NCI-H82 (cell line): ENCODE measurements at places on chromosomes 1 and 21.

DNA sequence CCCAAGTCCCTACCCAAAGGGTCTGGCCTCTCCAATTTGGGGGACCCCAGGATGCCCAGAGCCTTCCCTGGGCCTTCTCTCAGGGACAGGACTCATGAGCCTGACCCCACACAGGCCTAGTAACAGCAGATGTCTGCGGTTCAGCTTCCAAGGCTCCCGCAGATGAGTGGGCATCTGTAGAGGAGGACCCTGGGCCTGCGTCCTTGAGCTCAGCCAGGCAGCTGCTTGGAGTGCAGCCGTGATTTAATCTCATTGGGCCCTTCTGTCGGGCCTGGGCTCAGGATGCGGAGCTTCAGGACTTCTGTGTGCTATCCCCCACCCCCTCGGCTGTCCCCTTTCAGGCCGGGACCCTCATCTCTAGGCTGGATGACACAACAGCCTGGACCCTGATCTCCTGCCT lies 35.4 kb downstream of the IGSF21 start:
- DNase-seq: peak; percentile 96

GRCh38 chr1:213987927-213988506 lies at the start of gene PROX1:
TSS of gene PROX1 (plus strand) at chr1:213987973. CDS start at chr1:213996536, 8,563 bp downstream.
- DNase-seq: peak; percentile 99

- DNase-seq: no peak
These were observed 21.9 kb upstream of the IVNS1ABP start for GRCh38 chr1:185338719-185339622.

DNA sequence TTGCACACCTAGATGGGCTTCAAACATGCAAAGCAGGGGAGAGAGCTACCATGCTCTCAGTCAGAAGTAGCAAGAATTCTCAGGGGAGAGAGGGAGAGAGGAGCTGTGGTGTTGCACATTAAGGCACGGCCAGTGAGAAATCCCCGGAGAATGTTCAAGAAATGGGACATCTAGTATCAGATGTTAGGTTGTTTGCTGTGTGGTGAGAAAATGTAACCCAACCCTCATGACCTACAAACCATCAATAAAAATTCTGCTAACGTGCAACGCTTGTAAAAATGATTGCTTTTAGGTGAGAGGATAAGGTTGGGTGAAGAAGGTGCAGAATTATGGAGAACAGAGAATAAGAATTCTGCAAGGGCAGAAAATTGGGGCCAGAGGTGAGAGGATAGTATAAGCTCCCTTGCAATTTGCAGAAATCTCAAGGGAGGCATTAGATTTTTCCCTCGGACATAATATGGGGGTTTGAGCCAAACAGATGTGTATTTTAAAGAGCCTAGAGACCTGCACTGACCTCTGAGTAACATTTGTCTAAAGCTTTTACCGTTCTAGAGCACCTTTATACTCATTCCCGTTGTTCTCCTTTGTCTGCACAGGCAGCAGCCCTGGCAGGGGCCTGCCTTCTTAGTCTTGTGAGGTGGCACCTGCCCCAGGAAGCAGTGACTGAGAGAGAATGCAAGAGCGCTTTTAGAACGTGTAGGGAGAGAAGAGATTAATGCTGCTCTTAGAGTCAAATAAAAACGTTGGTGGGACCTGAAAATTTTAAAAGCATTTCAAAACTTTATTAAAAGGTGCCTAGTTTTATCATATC lies 25.4 kb upstream of the KIAA0040 start:
- no peak for DNase-seq

GRCh38 chr1:200981278-200981677 lies 42.2 kb downstream of the KIF21B start:
- no peak for DNase-seq

DNA sequence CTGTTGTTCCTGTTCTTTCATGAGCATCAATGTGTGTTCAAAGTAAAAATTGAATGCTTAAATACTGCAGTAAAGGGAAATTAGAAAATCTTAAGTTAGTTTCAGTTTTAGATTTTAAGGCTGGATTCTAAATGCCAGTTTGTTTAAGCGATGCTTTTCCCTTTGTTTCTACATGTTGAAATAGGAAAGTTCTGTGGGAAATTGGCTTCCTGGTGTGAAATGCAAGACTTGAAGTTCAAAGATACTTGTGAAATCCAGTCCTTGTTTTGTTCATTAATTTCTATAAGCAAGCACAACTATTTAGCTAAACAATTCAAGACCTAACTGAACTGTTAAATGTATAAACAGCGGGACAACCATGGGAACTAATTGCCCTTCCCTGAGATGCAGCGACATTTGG lies 149.1 kb downstream of the LYPLAL1 start:
- DNase-seq: no peak

GRCh38 chr1:226482975-226483700 lies 65.4 kb upstream of the STUM start:
- DNase-seq: peak; percentile 99

GRCh38 chr1:44237721-44238457 lies 24.6 kb downstream of the DMAP1 start:
- DNase-seq: peak; percentile 96

- DNase-seq: no peak
These were observed 242.4 kb upstream of the CSF3R start for GRCh38 chr1:36725151-36725550.

DNA sequence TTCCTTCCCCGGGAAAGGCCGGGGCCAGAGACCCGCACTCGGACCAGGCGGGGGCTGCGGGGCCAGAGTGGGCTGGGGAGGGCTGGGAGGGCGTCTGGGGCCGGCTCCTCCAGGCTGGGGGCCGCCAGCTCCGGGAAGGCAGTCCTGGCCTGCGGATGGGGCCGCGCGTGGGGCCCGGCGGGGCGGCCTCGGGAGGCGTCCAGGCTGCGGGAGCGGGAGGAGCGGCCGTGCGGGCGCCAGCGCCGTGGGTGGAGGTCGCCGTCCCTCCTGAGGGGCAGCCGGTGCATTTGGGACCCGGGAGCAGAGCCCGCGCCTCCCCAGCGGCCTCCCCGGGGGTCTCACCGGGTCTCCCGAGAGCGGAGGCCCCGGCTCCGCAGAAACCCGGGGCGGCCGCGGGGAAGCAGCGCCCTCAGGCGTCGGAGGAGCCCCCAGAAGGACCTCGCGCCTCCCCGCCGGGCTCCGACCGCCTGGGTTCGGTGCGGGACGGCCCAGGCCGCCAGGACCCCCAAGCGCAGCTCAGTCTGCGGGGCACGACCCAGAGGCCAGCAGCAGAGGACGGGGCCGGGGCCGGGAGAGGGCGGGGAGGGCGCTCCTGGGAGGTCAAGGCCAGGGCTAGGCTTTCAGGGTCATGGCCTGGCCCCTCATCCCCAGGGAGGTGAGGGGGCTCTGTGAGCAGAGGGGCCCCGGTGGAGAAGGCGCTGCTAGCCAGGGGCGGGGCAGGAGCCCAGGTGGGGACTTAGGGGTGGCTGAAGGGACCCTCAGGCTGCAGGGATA lies 7.2 kb upstream of the SLX9 start:
- DNase-seq: peak; percentile 23

- DNase-seq: no peak
These were observed 4.1 kb downstream of the ZC3H12A start for GRCh38 chr1:37478451-37478881.

- peak; percentile 79 for DNase-seq
These were observed 1.0 kb downstream of the NCDN start for GRCh38 chr1:35558374-35559316.

DNA sequence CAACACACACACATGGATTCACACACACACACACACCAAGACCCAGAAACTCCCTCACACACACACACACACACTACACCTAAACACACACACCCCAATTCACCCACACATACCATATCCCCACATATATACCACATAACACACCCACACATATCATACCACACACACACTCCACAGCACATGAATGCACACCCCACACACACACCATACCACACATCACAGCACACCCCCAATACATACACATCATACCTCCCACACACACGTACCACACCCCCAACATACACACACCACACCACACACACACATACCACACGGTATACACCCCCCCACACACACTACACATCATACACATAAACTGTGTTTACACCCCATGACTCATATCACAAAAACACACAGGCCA lies 80.0 kb downstream of the DMRTB1 start:
- DNase-seq: no peak

- DNase-seq: no peak
These were observed 319.5 kb downstream of the PRDM2 start for GRCh38 chr1:14019461-14019860.

DNA sequence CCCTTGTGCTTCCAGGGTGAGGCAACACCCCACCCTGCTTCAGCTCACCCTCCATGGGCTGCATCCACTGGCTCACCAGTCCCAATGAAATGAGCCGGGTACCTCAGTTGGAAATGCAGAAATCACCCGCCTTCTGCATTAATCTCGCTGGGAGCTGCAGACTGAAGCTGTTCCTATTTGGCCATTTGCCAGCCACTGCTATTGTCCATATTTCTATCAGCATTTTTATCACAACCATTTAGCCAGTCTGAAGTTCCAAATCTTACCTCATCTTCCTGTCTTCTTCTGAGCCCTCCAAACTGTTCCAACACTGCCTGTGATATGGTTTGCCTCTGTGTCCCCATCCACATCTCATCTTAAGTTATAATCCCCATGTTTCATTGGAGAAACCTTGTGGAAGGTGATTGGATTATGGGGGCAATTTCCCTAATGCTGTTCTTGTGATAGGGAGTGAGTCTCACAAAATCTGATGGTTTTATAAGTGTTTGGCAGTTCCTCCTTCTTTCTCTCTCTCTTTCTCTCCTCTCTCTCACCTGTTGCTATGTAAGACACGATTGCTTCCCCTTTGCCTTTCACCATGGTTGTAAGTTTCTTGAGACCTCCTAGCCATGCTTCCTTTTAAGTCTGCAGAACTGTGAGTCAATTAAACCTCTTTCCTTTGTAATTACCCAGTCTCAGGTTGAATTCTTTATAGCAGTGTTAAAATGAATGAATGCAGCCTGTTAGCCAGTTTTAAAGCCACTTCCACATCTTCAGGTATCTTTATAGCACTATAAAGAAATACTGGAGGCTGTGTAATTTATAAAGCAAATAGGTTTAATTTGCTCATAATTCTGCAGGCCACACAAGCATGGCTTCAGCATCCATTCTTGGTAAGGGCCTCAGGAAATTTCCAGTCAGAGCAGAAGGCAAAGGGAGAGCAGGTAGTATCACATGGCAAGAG lies 203.5 kb downstream of the FCRL5 start:
- DNase-seq: peak; percentile 51

DNA sequence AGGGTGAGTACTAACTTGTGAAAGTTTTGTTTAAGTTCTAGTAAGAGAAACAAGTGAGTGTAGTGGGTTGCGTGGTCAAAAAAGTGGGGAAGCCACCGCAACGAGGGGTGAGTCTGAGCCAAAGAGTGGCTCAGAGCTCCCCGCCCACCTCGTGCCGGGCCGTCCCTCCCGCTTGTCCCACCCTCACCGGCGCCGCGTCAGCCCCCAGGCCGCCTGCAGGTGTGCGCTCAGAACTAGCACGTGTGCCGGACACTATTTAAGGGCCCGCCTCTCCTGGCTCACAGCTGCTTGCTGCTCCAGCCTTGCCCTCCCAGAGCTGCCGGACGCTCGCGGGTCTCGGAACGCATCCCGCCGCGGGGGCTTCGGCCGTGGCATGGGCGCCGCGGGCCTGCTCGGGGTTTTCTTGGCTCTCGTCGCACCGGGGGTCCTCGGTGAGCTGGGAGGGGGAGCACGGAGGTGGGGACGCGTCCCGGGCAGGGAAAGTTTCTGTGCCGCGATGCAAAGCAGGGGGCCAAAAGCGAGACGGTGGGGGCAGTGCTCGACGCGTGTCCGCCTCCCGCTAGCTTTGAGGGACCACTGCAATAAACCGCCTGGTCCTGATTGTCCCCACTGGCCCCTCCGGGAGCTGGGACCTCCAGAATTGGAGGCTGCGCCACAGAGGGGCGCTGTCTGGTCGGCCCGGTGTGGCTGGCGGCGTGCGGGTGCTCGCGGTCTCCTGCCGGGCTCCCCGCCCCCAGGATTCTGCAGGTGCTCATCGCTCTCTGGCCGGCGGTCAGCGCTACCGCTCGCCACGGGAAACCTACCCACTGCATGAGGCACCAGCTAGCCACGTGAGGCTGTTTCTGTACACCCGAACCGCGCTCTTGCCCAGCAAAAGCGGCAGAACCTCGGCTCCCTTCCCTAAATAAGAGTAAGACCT lies at the start of gene CR2:
TSS of gene CR2 (plus strand) at position 283 of the 919 bp plus-strand sequence. CDS start at position 374, 91 bp downstream.
- peak; percentile 24 for DNase-seq

- DNase-seq: no peak
These were observed 3881.0 kb downstream of the SRGAP2C start for GRCh38 chr1:125065821-125066180.

DNA sequence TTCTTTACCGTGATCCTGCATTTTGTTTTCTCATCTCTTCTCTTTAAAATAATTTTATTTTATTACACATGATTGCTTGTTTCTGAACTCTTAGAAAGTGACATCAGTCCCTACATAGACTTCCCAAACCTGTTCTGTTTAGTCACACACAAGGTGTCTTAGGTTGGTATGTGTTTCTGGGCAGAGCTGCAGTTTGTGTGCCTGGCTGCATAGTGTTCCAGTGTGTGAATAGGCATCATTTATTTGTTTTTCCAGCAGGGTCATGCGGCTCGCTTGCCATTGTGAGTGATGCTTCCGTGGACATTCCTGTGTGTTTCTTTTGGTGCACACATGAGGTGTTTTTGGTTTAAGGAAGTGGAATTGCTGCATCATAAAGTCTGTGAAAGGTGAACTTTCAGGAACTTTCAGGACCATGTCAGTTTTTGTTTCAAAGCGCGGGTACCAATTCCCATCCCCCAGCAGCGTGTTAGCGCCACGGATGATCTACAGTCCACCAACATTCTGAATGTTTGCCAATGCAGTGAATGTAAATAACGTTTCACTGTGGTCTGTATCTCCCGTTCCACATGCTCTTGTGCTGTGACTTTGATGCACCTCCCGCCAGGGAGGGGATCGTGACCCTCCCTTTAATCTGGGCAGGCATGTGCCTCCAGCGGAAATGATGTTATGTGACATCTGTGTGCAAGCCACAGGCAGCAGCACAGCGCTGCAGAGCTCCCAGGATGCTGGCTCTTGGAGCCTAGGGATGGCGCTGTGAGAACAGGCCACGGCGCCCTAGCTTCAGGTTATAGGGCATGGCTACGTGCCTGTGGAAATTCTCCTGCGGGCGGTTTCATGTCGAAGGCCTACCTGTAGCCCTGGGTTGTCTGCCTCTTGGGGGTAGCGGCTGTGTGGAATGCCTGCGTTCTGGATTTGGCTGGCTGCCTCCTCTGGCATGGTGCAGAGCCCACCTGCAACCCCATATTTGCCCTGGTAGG lies 144.6 kb upstream of the COL6A1 start:
- peak; percentile 26 for DNase-seq

DNA sequence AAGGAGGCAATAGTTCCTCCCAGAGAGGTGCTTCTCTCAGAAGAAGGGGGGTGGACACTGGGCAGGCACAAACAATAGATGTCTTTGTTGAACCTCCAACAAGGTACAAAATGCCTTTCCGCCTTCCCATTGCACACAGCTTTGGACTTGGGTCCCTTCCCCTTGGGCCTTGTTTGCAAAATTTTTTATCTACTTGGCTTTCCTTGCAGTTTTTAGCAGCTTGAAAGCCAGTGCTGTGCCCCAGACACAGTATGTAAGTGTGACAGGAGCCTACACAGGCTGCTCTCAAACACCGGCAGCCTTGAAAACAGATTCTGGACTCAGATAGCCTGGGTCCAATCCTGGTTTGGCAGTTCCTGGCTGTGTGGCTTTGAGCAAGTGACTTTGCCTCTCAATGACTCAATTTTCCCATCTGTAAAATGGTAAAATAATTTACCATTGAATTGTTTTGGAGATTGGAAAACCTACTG lies 43.0 kb downstream of the ELAPOR1 start:
- DNase-seq: no peak

GRCh38 chr1:153984123-153984894 lies 1.8 kb downstream of the RAB13 start:
- DNase-seq: no peak

GRCh38 chr1:229155472-229155871 lies 115.4 kb upstream of the RAB4A start:
- DNase-seq: no peak
